Stimulated activated CD8-positive, alpha-beta memory T cell treated with anti-CD3 and anti-CD28 coated beads, Interleukin-15, amount 100 ng/mL, for 4 hours (primary cell): ENCODE measurements at places on chromosomes 16 and 17.
A peak's percentile ranks its signal among the peaks of the same experiment; 100 is the strongest.

DNA sequence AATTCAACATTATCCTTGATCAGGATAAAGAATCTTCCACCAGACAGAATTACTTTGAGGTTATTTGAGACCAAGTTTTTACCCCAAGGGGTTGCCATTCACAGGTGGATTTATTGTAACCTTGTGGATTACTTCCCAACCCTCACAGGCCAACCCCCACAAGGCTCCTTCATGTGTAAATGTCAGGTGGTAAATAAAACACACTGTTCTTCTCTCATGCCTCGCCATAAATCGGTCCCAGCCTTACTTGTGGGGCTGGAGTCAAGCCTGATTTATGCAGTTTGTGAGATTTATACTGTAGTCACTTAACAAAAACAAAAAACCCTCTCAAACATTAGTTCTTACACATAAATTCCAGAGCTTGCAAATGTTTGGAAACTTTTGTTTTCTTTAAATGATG is 98.6 kb upstream of the IRX3 start:
- no peak for DNase-seq

DNA sequence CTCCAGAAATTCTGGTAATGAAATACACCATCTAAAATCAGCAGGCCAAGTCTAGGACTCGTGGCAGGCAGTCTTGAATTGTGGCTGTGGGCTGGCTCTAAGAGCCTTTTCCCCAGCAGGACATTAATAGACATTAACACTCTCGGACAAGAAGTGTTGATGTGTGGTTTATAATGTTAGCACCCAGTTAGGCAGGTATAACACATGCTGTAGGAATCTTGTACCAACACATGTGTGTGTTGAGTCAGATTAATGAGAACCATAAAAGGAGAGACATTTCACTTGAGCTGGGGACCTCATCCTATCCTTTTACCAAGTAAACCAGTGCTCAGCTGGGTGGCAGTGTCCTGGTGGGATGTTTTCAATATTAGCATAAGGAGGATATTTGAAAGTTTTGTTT is 264.5 kb downstream of the FTO start:
- no peak for DNase-seq

GRCh38 chr16:17069681-17070080 is 401.1 kb downstream of the XYLT1 start:
- DNase-seq: no peak

DNA sequence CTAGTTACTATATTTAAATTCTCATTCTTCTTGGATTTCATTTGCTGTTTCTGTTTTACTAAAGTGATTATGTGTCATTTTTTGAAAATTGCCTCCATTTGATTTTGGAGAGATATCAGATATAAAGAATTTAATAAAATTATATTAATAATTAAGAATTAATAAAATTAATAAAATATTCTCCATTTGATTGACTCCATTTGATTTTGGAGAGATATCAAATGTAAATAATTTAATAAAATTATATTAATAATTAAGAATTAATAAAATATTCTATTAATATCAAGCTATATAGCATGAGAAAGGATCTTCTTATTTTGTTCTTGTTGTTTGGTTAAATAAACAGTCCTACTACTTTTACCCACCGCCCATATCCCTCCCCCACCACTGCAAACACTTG is 23.0 kb downstream of the STXBP4 start:
- DNase-seq: no peak

GRCh38 chr16:58906981-58907715 is 173.0 kb upstream of the GOT2 start:
- DNase-seq: no peak

DNA sequence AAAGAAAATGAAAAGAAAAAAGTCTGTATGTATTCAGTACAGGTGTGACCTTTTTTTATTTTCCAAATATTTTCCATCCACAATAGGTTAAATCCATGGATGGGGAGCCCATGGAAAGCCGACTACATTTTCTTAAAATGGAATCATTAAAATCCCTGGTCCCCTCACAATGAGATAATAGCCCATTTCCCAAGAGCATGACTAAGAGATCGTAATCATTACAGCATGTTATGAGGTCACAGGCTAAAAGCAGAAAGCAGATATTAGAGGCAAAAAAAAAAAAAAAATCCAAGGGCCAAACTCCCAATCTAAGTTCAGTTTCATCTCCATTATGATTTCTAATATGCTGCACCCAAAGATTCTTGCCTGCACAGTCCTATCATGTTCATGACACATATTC is 44.7 kb downstream of the CYTH1 start:
- no peak for DNase-seq

GRCh38 chr17:63511331-63511730 is 11.8 kb upstream of the KCNH6 start:
- no peak for DNase-seq

DNA sequence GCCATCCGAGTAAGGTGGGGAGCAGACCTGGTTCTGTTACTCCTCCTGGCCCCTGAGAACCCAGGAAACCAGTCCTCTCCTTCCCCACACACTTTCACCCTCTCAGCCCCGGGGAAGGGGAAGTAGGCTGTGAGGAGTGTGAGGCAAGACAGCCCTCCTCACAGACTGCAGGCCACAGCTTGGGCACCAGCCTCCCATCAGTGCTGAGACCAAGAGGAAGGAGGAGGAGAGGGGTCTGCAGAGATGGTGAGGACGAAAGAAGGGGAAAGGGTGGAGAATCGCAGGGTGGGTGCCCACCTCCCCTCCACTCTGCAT is 7.0 kb downstream of the G6PC3 start:
- DNase-seq: no peak

- no peak for DNase-seq
Measured at GRCh38 chr17:60160829-60161501, 11.2 kb downstream of the CA4 start.

GRCh38 chr16:85349365-85350145 is 237.3 kb upstream of the CIBAR2 start:
- DNase-seq: no peak

DNA sequence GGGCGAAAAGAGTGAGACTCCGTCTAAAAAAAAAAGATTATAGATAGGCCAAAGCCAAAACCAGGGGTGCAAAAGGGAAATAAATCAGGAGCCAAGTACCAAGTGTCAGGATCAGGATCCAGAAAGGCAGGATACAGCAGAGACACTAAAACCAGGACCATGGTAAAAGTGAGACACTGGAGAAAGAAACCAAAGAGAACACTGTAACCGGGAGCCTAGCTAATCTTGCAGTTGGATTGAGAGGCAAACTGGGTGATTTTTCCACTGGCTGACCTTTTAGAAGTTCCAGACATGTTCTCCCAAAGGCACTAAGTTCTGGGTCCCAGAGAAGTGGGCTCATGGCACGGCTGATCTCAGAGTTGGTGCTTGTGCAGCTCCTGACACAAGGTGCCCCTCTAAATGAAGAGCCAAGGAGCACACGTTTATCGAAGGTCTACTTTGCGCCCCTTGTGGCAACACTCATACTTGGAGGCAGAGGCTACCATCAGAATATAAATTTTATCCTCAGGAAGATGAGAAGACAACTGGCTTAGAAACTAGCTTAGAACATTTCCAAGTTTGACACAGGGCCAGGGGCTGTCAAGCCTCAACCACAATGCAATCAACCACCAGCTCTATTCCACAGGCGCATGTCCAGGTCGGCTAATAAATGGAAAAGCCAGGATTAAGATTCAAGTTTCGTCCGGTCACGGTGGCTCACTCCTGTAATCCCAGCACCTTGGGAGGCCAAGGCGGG is 27.5 kb upstream of the HELZ start:
- DNase-seq: no peak

- no peak for DNase-seq
Measured at GRCh38 chr16:84648595-84649510, 542 bp downstream of the KLHL36 start.

GRCh38 chr16:64826374-64826773 is 295.5 kb downstream of the CDH11 start:
- no peak for DNase-seq

GRCh38 chr17:82519971-82520903 is 705 bp downstream of the FOXK2 start:
- DNase-seq: no peak

- no peak for DNase-seq
Measured at GRCh38 chr17:76914937-76915336, 46.7 kb downstream of the MGAT5B start.

DNA sequence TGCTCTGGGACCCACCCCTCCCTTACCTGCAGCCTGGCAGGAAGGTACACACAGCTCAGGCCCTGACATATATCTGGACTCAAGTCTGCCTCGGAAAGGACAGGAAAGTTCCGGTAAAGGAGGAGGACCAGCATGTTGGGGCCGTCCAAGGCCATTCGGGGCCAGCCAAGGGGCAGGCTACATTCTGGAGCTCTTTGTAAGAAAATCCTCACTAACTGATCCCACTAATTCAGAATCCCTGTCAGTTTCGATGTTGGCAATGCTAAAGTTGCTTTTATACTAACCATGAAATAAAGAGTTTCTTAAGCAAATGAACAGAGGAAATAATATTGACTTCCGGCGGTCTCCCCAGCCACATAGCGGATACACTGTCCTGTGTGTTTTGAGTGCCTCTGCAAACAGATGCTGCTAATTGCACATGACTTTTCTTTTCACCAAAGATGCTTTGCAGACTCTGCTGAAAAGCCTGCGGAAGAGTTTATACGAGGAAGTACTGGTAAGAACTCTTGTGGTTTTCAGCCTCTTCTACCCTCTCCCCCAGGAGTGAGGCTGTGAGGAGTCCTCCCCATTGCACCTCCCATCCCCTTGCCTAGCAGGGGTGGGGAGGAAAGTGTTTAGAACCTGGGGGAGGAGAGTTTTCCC is 54.8 kb downstream of the PLXDC1 start:
- no peak for DNase-seq

DNA sequence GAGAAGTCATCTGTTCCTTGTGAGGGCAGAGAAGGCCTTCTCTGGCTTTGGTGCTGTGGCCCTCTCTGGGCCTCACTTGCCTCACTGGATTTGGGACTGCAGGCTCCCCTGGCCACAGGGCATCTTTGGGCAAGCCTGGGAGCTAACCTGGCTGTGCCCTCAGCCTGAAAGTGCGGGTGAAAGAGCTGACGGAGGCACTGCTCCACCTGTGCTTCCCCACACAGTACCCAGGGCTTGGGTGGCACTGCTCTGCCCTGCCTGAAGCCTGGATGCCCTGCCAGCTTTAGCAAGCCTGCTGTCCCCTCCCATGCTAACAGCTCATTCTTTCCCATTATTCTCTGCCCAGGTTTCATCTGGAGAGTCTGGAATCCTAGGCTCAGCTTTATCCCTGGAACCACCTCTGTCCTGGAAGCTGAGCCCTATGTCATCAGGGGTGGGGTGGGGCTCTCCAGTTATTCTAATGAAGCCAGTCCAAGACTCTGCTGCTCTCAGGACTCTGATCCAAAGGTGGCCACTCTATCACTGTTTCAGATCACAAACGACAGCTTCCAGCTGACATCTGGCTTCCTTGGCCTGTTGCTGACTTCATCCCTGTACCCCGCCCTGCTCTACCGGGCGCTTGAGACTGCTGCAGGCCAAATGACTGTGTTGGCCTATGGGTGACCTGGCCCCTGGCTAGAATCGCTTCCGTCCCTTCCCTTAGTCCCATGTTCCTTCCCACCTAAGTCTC is 29.3 kb downstream of the HIC1 start:
- DNase-seq: no peak

- no peak for DNase-seq
Measured at GRCh38 chr17:2253768-2254406, 49.7 kb downstream of the SMG6 start.

DNA sequence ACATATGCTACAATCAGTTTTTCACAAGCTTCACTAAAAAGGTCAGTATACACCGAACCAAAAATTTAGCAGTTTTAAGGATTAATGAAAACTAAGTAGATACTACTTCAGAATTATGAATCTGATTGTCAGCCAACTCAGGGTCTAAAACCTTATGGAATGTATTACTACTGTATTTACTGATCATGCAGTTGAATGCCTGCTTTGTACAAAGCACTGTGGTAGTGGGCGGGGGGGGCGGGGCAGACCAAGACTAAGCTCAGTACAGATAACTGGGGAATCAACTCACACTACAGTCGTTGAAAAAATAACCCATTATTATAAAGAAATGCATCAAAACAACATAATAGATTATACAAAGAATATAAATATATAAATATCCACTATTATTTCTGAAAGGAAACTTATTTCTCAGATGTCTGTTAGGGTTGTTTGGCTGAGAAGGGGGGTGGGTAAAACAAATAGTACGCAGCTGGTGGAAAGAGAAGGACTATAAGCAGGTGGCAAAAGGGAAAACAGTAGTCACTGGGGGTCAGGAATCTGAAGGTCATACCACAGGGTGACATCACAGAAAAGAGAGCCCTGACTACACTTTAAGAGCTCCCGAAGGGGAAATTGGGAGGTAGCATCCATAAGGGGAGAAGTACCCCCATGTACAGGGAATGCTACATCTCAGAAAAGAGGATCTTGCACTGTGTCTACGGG is 109.4 kb upstream of the AXIN2 start:
- DNase-seq: no peak

DNA sequence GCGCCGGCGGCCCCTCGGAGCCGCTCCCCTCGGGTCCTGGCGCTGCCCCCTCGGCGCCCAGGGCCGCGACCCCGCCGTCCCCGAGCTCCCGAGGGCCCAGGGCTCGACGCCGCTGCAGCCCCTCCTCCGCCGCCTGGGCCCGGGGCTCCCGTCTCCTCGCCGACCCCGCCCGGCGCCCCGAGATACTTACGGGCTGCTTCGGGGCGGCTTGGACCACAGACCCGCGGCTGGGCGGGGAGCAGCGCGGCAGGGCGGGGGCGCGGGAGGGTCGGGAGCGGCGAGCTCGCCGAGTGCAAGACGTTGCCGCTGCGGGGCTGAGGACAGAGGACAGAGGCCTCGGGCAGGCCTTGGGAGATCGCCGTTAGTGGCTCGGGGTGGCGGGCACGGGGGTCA is 290 bp downstream of the TOB1 start:
- DNase-seq: no peak

DNA sequence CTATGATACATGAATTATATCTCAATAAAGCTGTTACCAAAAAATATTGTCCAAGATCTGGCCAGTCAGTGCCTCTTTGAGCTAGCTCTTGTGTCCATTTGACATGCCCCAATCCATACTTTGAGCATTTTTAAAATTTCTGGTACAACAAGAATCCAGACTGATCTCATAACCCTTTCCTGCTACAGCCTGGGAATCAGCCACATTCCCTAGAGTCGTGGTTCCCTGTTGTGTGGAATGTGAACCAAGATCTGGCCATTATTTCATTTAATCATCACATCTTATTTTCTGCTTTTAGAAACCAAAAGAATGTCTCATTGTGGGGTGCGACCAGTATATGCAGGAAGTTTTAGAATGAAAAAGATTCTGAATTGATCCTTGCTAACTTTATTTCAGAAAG is 34.3 kb upstream of the RPRML start:
- DNase-seq: no peak

DNA sequence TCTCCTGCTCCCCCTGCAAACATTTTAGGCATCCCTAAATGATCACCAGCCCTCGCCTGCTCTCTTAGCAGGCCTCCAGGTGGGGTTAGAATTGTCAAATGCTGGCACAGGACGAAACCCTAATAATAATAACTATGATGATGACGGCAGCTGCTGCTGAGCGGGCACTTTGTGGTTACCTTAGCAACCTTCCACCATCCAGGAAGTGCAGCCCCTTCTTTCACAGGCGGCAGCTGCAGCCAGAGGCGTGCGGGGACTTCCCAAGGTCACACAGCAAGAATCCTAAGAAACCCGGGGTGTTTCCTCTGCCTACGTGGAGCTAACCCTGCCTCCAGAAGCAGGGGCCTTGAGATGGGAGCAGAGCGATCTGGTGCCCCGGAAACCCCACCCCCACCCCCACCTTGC is 22.4 kb upstream of the EIF1 start:
- DNase-seq: peak; percentile 51
